Aorta (tissue), 5 donors: ENCODE measurements at places on chromosomes 12 and 14. TPM values are rescaled to one million over a fixed set of nuclear protein-coding genes. Genes with fewer than 3 reads are reported as not detected.

RHOJ gene
- total RNA-seq = 31.3 TPM

PAH gene
- total RNA-seq = not detected

PLCZ1 gene
- 0.66 TPM for total RNA-seq

DNA sequence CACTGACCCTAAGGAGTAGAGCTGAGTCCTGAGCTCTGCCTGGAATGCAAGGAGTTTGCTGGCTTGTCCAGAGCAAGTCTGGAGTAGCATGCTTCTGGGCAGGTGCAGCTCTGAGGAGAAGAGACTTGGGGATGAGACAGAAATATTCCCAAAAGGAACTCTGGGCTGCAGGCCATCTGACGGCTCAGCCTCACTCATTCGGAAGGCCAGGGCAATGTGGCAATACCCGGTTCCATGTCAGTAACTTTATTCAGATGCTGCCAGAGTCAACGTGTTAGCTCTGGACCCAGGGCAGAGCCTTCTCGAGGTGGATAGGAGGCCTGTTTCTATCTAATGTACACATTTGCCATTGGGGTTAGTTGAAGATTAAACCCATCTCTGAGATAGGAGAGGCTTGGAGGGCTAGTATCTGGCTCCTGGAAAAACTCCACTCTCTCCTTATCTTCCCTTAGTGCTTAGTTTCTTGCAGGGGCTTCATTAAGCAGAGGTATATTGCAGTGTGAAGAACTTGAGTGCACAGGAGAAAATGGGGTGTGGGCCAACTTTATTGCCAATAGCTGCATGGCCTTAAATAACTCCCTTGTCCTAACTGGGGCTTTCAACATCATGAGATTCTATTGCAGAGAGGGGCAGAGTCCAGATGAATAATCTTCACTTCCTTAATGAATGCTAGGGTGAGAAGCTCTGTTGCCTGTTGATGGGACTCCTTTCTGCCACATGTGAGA is 65.6 kb downstream of the NTF3 start:
- no peak for DNase-seq

DNA sequence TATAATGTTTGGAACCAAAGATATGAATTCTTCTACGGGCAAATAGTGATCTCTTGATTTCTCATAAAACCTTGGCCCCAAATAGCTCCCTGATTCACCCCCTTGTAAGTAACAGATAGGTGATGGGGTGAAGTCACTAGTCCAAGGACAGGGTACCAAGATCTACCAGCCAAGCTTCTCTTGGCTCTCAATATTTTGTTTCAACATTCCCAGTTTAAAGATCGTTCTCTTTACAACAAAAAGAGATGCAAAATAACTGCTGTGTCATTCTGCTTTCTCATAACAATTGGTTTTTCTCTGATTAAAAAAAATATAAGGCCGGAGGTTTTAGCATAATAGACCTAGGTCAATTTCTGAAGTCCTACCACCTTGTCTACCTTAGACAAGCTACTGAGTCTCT is 11.8 kb downstream of the PAH start:
- no peak for DNase-seq

- DNase-seq = peak; percentile 84
These were observed 41.1 kb downstream of the SYNE2 start for GRCh38 chr14:63893701-63894458.

DNA sequence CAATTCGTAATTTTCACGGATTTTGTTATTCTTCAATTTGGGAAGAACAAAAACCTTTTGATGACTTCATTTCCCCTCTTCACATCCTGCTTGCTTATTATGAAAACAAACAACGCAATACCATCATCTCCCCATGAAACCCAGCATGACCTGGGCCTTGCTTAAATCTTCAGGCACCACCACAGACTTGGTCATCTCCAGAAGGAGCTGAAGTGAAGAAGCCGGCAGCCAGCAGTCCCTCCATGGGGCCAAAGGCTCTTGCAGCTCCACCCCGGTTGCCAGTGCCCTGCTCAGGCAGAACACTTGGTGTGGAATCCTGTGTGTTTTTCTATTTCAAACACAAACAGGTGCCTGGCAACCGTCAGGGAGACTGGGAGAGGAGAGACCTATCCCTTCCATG is 982.9 kb upstream of the TMEM132C start:
- DNase-seq = no peak

DNA sequence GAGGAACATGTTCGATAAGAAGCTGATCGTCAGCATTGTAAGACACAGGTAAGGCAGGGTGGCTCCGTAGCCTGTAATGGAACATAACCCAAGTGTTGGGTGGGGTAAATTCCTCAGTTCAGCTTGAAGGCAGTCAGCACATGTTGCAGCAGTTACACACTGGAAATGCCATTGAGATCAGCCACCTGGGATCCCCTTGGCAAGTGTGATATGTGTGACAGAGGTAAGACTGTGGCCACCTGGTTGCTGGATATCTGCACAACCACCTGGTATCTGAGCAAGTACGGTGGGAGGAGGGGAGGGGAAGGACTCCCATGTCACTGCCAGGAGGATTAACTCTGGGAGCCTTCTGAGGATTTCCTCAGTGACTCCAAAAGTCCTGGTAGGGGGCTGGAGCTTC is 158.0 kb upstream of the CAND1 start:
- no peak for DNase-seq

CLEC6A gene
- not detected for total RNA-seq

GRCh38 chr14:71143381-71144290 is 236.4 kb downstream of the PCNX1 start:
- no peak for DNase-seq

- no peak for DNase-seq
These were observed 19.2 kb upstream of the CACNA2D4 start for GRCh38 chr12:1937481-1938224.

GRCh38 chr14:101412739-101413138 is 148.6 kb upstream of the DIO3 start:
- DNase-seq = no peak

GRCh38 chr12:111436266-111436665 is 30.5 kb downstream of the SH2B3 start:
- DNase-seq = no peak

PRICKLE1 gene
- 34.9 TPM for total RNA-seq

GRCh38 chr14:59313144-59313651 is 124.7 kb downstream of the DAAM1 start:
- DNase-seq = no peak

RFX4 gene
- total RNA-seq = not detected

DNA sequence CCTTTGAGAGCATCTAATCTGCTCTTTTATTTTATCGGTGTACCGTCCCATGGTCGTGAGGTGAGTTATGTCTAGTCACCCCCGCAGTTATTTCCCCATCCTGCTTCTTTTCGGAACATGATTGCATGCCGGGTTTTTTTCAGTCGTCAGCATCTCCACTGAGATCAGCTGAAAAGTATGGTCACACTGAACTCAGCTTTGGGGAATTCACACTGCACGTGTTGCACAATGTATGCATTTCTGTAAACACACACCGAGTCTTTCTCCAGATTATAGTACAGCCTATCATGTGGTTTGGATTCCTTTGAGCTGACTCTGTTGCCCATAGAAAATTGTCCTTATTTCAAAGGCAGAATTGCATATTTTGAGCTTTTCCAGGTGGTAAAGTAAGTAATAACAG is 24.6 kb downstream of the PLXNC1 start:
- DNase-seq = no peak

MDGA2 gene
- total RNA-seq = not detected

DNA sequence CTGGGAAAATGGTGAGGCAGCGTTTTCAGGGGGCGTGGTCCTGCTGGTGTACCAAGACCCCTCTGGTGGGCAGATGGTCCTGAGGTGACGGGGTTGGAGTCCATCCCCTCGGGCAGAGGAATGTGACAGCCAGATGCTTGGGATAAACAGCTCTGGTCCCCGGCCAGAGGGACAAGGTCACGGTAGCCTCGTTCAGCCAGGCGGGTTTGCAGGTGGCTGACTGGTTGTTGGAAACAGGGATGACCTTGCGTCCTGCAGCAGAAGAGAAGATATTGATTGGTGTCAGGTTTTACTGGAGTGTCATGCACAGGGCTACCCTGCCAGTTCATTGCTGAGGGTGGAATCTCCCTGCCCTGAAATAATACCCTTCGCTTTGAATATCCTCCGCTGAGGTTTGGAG is 43.3 kb downstream of the SLC24A4 start:
- DNase-seq = no peak

- peak; percentile 89 for DNase-seq
These were observed 105.4 kb upstream of the MED13L start for GRCh38 chr12:116382686-116383530.

- DNase-seq = peak; percentile 55
These were observed 297.4 kb upstream of the RTL1 start for GRCh38 chr14:101200650-101201516.

TAS2R7 gene
- not detected for total RNA-seq

CHMP4A gene
- total RNA-seq = 38.3 TPM

DNA sequence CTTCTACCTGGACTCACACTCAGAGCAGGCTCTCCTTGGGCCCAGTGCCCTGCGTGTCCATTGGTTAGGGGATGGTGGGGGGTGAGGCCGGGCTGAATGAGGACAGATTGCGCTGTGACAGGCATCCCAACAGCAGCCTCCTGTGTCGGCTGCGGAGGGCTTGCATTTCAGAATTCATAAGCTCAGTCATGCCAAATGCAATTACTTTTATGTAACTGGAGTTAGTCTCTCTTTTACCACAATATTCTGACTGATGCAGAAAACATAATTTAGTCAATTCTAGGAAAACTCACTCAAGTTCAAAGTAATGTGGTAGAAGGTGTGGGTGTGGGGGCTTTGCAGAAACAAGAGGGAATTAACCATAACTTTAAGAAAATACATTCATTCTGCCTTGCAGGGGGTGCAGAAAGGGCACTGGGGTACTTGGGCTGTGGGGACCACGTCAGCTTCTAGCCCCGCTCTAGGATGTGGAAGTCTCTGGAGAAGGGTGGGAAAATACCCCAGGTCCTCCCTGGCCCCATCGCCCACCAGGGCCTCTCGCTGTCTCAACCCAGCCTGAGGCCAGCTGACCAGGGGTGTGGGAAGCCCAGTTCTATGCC is 257.7 kb downstream of the ADGRD1 start:
- peak; percentile 46 for DNase-seq

DNA sequence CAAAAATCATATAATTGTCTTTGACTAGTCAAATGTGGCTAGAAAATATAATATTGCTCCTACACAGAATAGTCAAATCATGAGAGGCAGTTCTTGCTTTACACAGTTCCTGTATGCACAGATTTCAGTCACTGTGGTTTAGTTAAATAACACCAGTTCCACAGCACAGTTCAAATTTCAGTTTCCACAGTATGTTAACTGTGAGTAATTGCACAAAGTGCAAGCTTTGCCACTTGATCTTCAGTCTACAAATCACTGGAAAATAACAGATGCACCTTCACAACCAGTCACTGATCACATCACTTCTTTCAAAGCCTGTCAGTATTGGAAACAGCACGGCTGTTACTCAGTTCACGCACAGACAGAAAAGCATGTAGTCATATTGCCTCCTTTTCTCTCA is 38.7 kb downstream of the KCNH5 start:
- no peak for DNase-seq
